ENCODE measurements at places on chromosomes 6 and 20.

- DNase-seq = no peak
Observed at GRCh38 chr6:22656706-22657351, 87.5 kb downstream of the HDGFL1 start.

DNA sequence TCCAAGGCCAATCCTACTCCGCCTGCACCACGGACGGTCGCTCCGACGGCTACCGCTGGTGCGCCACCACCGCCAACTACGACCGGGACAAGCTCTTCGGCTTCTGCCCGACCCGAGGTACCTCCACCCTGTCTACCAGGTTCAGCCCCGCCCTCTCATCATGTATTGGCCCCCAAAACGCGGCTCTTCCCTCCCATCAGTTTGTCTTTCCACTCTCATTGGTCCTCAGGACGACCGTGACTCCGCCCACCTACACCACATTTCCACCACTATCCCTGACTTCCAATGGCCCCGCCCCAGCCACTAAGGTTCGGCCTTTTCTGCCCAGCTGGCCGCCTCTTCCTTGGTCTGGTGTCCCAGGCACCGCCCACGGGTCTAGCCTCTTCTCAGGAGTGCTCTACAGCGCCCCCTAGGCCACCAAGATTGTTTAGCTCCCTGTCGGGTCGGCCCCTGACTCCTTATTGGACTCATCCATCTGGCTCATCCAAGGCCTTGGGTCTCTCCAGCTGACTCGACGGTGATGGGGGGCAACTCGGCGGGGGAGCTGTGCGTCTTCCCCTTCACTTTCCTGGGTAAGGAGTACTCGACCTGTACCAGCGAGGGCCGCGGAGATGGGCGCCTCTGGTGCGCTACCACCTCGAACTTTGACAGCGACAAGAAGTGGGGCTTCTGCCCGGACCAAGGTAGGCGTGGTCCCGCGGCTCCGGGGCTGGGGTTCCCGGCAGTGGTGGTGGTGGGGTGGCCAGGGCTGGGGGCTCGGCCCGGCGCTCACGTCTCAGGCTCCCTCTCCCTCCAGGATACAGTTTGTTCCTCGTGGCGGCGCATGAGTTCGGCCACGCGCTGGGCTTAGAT, 3.1 kb downstream of the MMP9 start:
- no peak for DNase-seq

DNA sequence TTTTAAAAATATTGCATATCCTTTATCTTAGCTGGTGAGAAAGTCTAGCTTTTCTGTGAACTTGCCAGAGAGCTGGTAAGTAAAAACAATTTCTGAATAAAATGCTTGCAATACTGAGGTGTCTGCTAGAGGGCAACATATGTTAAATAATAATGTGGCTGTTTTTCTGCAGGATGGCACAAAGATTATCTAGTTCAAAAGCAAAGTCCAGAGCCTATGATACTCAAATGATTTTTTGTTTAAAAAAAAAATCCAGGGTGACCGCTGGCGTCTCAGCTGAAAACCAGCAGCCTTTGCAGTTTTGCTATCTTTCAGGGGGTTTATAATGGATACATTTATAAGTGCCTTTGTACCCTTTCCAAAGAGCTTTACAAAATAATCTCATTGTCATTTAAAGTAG, 194.9 kb downstream of the PHACTR1 start:
- DNase-seq = no peak

DNA sequence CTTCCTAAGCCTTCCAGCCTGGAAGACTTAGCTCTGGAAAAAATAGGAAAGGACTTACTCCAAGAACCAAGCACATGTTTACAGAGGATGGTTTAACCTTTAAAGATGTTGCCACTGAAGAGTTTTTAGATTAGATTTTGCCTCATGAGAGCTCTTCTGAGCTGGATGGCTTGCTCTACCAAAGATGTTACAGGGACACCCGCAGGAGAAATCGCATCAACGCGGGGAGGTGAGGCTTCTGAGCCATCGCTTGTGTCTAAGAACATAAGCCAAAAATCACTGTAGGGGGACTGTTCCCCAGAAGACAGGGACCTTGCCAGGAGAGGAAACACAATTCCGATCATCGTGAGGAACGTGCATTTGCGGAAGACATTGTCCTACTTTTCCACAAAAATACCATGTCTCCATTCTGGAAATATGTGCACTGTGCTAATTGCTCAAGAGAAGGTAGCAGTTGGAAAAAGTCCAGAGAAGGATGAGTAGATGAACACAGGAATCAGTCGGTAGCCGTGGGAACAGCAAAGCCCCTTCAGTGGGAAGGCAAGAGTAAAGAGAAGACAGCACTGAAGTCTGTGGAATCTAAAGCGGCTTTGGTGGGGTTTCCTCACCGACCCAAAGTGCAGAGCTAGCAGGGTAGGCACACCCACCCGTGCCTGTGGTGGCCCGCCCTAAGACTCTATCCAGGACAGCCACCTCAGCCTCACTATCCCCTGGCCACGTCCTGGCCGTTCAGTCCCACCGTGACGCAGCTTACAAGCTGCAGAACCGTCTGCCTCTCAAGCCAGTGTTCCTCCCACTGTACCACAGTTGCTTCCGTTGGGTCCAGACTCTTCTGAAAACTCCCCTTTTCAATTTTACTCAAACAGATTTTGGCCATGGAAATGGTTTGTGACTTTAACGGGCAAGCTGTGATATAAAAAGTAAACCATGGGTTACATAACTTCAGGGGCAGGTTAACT, 334.8 kb downstream of the NRN1 start:
- no peak for DNase-seq

GRCh38 chr6:32621372-32621771, 15.8 kb upstream of the HLA-DQA1 start:
- no peak for DNase-seq

DNA sequence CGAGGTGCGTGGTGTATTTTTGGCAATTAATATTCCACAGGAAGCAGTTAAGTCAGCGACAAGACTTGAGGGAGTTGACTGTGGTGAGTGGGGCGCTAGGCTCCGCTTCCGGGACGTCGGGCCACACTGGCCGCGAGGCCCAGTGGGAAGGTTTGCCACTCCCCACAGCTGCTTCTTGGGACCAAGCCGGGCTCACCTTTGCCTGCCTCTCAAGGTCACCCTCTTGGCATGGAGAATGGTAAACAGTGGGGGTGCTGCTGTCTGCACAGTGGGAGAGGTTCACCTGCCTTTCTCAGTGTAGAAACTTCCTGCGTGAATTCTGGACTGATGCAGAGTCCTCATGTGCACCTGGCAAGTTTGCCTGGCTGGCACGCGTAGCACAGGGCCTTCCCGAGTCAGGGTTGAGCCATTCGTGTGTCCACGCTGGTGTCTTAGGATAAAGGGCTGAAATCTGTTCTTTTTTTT, 6.4 kb downstream of the OSBPL2 start:
- no peak for DNase-seq

- no peak for DNase-seq
Observed at GRCh38 chr6:38164131-38164481, 344.6 kb downstream of the ZFAND3 start.

DNA sequence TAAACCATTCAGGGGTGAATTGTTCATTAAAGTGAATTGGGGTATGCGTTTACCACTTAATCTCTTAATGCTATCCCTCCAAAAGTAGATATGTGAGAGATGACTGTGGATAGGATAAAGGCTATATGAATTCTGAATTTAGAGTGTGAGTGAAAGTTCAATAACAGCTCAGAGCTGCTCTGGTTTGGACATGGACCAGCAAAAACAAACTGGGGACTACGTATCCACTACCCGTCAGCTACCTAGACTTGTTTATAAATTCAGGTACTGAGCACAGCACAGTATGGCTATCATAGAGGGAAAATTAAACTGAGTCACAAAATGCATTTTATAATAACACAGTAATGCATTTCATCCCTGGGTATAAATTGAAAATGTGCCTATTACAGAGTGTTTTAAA, 44.4 kb downstream of the HDDC2 start:
- DNase-seq = no peak

- DNase-seq = no peak
Observed at GRCh38 chr6:6742535-6742934, 154.0 kb downstream of the LY86 start.

DNA sequence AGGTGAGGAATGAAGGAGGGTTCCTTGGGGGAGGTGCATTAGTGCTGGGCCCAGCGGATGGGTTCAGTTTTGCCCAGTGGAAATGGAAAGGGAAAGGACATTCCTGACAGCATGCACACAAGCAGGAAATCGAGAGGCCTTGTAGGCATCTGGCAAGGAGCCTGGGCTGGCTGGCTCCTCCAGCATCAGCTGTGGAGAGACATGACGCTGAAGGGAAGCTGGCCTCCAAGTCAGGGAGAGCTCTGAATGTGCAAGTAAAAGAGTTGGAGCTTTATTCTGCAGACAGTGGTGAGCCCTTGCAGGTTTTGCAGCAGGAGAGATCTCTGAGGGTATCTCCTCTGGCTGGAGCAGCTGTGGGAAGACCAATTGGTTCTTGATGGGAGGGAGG, 154.3 kb downstream of the MRPL14 start:
- DNase-seq = peak; percentile 54

GRCh38 chr20:61662226-61662967, 403.3 kb downstream of the TAF4 start:
- DNase-seq = no peak

DNA sequence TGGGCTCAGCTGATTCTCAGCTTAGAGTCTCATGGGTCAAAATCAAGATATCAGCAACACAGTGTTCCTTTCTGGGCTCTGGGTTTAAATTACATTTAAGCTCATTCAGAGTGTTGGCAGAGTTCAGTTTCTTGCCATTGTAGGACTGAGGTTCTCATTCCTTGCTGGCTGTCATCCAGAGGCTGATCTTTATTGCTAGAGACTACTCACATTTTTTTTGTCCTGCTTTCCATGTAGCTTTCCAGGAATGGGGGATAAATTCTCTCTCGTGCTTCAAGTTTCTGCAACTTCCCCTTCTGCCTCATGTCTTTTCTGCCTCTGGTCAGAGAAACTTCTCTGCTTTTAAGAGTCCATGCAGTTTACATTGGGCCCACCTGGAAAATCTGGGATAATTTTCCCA, 86.9 kb downstream of the RFX6 start:
- no peak for DNase-seq

GRCh38 chr6:23654745-23655144, 471.3 kb upstream of the NRSN1 start:
- no peak for DNase-seq

DNA sequence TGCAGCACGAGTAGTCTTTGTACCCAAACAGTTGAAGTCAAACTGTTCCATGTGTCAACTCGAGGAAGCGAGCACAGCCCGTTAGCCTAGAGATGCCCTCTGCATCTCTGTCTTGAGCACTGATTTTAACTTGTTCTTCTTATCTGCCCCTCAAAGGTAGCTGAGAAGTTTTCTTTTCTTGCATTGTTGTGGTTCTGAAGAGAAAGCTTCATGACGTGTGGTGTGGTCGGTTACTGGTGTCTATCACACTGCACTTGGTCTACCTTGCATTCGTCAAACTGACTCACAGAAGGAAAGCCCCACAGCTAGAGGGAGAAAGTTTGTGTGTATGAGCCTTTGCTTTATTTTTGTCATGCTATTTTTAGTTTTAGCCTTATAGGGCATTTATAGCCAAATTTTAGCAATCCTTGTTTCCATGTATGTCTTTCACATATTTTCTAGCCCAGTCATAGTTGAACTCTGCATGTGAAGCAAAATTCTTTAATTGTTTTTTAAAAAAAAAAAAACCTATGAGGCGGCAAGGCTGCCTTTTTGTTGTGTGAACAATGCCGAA, 115.1 kb downstream of the JAG1 start:
- DNase-seq = no peak

- no peak for DNase-seq
Observed at GRCh38 chr20:16846006-16846405, 97.8 kb downstream of the OTOR start.

DNA sequence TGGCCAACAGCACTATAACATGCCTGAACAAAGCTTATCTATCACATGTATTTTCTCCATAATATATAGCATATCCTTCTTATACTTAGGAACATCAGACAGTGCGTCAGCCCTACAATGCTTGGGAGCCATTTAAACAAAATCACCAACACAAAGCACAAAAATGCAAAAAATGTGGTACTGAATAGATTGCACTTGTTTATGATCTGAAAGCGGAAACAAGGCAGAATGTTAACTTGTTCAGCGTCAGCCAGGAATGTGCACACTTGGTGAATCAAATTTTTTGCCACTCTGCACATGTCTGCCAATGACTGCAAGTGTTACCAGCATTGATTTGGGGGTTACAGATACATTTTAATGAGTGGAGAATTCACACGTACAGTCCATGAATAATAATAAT, 14.8 kb downstream of the SLC35A1 start:
- no peak for DNase-seq

GRCh38 chr6:83114164-83114563, 46.7 kb downstream of the DOP1A start:
- DNase-seq = no peak

DNA sequence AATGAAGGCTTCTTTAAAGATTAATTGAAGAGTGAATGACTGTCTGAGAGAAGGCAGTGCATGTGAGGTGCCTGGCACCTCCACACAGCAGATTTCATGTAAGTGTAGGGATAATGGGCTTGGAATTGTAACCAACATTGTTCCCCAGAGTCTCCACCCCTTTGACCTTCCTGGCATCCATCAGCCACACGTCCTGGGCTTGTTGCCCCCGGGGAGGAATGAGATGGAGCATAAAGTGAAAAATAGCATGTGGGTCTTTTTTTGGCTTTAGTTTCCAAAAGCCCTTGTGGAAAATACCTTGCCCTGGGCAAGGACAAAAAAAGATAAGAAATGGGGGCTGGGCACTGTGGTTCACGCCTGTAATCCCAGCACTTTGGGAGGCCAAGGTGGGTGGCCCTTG, 242.2 kb upstream of the ECI2 start:
- no peak for DNase-seq

- no peak for DNase-seq
Observed at GRCh38 chr6:167769408-167770190, 57.1 kb upstream of the AFDN start.

GRCh38 chr6:47247227-47247797, 62.4 kb downstream of the TNFRSF21 start:
- peak; percentile 48 for DNase-seq

DNA sequence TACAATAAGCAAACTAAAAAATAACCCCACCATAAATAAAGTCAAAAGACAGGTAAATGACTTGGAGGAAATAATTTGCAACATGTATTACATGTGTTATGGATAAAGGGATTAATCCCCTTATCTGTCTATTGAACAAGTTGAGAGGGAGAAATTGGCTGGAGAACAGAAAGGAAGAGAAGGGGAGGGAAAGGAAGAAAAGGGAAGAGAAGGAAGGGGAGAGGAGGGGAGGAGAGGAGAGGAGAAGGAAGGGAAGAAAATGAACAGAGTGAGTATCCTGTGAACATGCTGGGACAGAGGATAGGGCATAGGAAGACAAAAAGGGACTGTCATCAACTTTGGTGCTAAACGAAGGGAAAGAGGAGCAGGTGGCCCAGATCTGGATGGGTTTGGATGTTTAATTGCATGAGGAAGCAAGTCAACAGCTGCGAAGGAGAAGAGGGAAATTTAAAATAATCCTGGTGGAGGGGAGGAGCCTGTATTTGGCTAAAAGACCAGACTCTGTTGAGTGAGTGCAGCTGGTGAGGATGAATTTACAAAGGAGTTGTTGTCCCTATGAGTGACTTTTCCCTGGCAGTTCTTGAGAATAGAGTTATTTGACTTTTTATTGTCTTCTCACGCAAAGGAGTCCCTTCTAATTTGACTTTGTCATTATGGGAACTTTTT, 14.2 kb upstream of the SHLD1 start:
- no peak for DNase-seq

All from forelimb muscle (tissue), 1 donor.